ENCODE measurements at places on chromosomes 6 and 20.

DNA sequence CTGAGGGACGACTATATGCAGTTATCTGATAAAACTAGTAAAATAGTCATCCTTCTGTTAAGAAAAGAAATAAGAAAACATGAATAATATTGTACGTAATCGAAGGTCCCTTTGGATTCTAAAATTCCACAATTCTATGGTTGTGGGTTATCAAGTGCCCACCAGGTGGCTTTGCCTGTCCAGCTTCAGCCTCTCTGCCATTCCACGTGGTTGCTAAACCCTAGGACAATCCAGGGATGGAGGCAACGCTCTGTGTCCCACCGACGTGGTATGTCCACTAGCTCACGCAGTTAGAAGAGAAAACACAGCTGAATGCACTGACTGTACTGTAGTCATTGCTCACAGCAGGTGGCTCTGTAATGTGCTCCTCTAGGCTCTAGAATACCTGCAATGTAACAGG, 349.3 kb downstream of the FARS2 start:
- DNase-seq = no peak

DNA sequence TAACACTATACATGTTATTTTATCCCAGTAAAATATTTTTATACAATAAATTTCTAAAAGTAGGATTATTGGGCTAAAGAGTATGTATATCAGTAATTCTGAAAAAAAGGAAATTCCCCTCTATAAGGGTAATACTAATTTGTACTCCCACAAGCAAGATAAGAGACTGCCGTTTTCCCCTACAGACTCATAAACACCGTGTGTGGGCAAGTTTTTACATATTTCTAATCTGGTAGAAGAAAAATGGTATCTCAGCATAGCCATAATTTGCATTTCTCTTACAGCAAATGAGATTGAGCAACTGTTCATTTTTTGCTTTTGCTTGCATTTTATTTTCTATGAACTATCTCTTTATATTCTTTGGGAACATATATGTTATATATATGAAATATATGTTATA, 26.0 kb upstream of the MYMX start:
- no peak for DNase-seq

DNA sequence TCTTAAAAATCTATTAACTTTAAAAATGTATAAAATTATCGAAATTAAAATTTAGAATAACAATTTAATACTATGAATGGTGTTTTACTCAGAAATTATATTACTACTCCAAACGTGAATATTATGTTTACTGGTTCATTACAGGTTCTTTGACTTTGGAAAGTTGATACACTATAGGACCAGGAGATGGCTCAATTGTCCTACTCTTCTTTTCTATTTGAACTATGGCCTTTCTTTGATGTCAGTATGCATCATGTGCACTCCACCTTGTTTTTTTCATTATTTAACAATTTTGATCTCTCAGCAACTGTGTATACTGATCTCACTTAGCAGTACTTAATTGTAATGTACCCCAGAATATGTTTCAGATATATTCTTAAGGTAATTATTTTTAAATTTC, 391.5 kb upstream of the MANEA start:
- no peak for DNase-seq

DNA sequence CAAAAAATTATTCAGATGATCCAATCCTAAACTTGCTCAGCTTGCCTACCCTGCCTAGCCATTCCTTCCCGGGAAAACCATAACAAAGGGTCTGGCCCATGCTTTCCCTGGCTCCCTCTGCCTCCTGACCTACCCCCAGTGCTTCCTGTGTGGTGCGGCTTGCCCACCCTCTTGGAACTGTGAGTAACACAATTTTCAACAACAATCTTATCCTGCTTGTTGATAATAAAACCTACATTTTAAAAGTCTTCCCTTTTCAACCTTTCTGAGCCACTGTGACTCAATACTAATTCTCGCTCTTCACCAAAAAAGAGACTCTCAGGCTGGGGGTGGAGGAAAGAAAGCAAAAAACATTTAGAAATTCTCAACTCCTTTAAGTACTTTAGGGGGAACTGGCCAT, 18.0 kb downstream of the EXOC2 start:
- DNase-seq = no peak

DNA sequence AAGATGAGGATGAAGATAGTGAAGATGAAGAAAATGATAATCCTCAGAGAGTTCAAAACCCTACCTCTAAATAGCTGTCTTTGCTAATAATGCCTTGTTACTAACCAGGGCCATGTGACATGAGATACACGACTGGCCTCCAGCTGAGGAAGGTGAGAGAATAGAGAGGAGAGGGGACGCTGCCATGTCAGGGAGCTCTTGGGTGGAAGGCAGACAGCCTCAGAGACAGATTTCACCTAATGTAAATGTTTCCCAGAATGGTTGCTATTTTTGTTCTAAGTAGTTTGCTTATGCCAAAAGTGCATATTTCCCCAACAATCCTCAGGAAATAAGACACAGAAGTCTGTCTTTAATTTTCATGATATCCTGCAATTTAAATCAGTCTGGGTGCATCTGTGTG, 138.4 kb downstream of the ELOVL4 start:
- no peak for DNase-seq

- DNase-seq = no peak
Measured at GRCh38 chr6:112481211-112481610, 134.1 kb downstream of the RFPL4B start.

GRCh38 chr20:19815553-19815991, 57.5 kb downstream of the RIN2 start:
- DNase-seq = no peak

DNA sequence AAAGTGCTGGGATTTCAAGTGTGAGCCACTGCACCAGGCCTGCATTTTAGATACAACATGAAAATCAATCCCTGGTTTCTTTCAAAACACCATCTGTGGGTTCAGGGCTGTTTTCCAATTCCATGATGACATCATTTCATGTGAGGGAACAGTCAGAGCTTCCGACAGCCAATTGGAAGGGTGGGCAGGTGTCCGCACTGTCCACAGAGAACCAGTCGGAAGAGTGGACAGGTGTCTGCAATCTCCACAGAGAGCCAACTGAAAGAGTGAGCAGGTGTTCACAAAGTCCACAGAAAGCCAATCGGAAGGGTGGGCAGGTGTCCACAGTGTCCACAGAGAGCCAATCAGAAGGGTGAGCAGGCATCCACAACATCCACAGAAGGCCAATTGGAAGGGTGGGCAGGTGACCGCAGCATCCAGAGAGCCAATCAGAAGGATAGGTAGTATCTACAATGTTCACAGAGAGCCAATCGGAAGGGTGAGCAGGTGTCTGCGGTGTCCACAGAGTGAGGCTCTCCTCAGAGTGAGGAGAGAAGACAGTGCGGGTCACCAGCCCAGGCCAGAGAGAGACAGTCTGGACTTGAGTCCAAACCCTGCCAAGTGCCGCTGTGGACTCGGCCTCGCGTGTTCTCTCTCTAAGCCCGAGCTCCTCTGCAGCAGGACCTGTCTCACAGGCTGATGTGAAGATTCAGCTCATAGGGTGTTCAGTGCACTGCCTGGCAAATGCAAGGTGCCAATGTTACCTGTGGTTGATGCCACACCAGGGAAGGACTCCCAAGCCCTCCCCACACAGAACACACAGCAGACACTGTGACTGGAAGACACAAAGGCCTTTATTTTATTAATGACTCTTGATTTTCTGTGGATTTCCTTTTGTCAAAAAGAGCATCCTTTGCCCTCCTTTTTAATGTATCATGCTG, 57.3 kb downstream of the DLL1 start:
- DNase-seq = no peak

DNA sequence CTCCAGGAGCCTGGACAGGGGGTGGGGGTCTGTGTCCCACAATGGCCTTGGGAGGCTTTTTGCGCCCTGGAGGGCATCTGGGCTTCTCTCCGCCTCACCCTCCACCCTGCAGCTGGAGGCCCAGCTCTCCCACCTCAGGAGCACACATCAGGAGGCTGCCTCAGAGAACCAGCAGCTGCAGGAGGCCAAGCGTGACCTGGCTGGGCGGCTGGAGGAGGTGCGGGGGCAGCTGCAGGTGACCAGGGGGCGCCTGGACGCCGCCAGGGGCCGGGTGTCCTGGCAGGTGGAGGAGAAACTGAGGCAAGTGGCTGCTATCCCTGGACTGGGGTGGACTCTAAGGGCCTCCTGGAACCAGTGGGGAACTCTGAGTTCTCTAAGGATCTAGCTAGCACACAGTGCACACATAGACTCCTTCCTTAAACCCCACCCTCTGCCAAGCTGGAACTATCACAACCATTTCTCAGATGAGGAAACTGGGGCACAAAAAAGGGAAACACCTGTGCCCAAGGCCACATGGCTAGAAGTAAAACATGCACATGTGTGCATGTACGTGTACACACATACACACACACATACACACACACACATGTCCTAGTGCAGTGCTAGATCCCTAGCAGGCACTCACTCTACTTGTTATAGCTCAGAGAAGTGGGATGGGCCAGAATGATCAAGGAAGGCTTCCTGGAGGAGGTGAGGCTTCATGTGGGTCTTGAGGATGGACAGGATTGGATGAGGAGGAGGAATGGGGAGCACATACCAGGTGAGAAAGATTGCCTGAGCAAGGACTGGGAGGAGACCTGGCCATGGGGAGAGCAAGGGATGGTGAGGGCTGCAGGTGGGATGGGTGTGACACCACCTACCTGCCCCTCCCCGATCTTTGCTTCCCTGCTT, 22.9 kb downstream of the RAB44 start:
- DNase-seq = no peak

GRCh38 chr20:47713878-47714450, 71.3 kb downstream of the SULF2 start:
- DNase-seq = no peak

DNA sequence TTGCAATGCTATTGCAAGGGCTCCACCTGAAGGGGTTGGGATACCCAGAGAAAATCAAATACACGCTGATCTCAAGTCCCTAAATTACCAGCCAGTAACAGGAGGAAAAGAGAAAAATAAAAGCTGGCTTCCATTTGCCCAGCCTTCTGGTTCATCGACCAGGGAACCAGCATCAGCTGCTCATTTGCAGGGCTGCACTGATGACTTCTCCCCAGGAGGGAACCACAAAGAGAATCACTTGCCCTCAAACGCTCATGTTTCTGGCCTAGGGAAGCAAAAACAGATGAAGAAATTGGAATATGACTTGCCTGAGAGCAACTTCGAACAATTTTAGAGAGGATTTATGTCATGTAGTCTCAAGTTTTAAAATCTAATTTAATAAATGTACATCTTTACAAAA, 119.7 kb downstream of the SH3BGRL2 start:
- no peak for DNase-seq

- no peak for DNase-seq
Measured at GRCh38 chr6:38974389-38975151, 74.0 kb upstream of the GLP1R start.

- no peak for DNase-seq
Measured at GRCh38 chr20:31560746-31561598, 44.1 kb upstream of the ID1 start.

GRCh38 chr6:4606821-4607704, 169.1 kb upstream of the CDYL start:
- DNase-seq = no peak

- no peak for DNase-seq
Measured at GRCh38 chr6:119065382-119065781, 13.1 kb downstream of the FAM184A start.

DNA sequence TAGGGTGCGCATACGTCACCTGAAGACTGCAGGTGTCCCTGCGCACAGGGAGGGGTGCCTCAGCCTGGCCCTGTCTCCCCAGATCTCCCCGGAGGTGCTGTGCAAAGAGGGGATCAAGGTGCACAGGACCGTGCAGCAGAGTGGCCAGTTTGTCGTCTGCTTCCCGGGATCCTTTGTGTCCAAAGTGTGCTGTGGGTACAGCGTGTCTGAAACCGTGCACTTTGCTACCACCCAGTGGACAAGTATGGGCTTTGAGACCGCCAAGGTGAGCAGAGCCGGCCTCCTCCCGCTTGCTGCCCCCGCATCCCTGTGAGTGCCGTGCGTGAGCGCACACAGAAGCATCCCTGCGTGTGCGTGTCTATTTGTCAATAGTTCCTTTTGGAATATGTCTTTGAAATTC, 150.7 kb downstream of the DTNBP1 start:
- DNase-seq = no peak

DNA sequence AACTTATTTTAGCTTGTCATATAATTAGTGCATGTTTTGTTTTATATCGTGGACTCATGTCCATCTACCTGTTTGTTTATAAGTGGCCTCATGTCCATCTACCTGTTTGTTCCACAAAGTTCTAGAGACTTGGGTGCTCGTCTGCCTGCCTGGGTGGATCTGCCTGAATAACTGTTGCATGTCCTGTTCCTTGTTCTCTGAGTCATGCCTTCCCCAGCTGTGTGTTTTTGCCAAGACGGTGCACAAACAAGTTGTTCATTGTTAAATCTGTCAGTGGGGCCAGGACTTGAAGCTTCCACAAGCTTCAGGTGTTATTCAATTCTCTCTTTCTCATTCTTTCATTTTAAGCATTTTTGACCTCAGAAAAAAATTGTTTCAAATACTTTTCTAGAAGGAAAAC, 358.0 kb upstream of the CITED2 start:
- DNase-seq = no peak

GRCh38 chr20:23138226-23138625, 52.1 kb upstream of the CD93 start:
- DNase-seq = no peak

DNA sequence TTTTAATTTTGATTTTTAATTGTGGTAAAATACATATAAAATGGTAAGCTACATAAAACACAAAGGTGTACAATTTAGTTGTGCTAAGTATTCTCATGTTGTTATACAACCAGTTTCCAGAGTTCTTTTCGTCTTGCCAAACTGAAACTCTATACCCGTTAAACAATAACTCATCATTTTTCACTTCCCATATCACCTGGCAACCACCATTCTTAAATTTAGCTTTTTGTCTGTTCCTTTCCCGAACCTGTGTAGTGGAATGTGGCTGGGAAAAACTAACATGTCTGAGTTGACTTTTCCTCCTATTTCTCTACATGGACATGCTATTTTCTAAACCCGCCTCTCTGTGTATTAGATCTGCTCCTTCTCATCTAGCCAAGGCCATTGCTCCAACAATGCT, 27.6 kb downstream of the RPRD1B start:
- DNase-seq = no peak

DNA sequence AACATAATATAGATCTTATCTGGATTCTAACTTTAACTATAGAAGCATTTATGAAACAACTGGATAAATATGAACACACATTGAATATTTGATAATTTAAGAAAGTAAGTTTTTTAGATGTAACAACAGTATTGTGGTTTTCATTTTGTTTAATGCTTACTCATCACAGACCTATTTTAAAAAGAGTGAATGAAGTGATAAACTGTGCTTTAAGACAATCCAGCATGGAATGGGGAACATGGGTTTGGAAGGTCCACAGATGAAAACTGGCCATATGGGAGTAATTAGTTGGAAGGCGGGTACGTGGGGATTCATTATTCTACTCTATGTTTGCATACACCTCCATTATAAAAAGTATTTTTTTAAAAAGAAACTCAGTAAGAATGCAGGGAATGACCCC, 21.2 kb downstream of the EPB41L2 start:
- no peak for DNase-seq

GRCh38 chr6:38155621-38156204, 336.2 kb downstream of the ZFAND3 start:
- DNase-seq = no peak

- no peak for DNase-seq
Measured at GRCh38 chr6:113979937-113980336, 9.0 kb upstream of the HDAC2 start.

Data from activated T-helper 1 cell treated with Interleukin-2 at 50 U/mL for 16 hours (primary cell).